SK-N-MC (cell line): ENCODE measurements at places on chromosomes 2 and 18.
A peak's percentile ranks its signal among the peaks of the same experiment; 100 is the strongest.

DNA sequence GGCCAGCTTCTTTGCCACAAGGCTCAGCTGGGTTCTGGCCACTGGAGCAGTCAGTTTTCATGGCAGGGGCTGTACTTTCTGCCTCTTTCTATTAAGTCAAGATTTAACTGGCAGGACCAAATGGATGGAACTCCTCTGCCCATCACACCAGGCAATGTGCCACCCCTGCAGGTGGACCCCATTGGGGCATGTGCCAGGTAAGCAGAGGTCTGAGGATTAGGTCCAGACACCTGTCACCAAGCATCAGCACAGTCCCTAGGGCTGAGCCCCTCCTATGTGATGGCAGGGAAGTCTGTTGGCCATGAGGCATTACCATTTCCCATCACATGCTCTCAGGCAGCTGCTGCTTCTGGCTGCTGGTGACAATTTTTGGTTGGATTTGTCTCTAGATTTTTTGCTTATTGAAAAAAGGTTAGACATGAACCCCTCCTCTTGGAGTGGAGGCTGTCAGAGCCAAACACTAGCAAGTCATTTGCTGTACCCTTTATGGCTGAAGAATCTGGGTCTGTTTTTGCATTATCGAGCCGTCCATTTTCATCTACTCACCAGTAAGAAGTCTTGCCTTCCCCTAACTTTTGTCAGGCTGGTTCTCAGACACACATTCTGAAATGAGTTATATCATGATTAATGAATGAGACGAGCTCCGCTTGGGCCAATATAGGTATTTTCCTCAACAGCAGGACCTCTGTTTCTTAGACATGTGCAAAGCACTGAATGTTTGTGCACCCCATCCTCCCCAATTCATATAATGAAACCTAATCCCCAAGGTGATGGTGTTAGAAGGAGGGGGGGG lies 328.0 kb downstream of the TSN start:
- DNase-seq = no peak

DNA sequence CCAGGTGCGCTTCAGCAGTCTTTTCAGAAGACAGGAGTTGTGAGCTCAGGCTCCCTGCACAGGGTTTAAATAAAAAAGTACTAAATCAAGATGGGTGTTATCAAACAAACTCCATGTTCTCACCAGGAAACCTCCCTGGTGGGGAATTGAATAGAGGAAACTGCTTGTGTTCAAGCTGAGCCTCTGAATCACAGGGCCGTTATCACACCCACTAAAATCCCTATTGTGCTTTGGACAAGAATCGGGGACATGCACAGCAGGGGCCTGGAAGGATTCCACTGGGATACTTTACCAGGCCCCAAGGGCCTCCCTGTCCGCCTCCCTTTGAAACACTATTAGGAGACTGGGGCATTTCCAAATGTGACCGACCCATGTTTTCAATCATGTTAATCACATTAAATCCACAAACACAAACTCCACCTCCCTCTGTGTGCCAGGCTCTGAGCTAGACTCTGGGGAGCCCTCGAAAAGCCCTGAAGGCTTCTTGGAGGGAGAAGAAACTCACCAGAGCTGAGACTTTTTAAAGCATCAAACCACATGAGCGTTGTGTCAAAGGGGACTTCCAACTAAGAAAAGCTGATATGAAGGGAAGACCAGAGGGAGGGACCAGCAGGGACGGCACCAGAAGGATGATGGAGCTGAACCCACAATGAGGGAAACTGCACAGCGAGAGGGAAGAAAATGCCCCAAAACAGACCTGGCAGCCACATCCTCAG lies 458.7 kb upstream of the ID2 start:
- DNase-seq = no peak

GRCh38 chr18:3869848-3870247 lies 419.9 kb downstream of the TGIF1 start:
- DNase-seq = peak; percentile 66

GRCh38 chr18:5065615-5066014 lies 131.4 kb downstream of the AKAIN1 start:
- DNase-seq = no peak

GRCh38 chr2:26619096-26619495 lies 22.1 kb downstream of the CIB4 start:
- DNase-seq = no peak

DNA sequence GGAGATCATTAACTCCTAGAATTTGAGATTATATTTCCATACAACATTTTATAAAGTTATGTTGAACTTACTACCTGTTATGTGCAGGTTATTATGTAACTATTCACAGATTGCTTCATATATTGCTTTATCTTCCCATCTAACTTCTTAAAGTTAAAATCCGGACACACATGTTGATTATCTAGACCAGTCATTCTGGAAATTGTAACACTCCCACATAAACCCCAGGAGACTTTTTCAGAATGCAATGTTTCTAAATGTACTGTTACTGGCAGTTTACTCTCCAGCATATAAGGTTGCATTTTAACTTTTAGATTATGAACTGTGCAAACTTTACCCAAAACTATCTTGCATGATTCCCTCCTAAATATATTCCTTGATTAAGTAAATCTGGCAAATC lies 70.5 kb upstream of the FAM117B start:
- no peak for DNase-seq

GRCh38 chr2:23460228-23460627 lies 75.2 kb downstream of the KLHL29 start:
- DNase-seq = no peak
